ENCODE measurements at places on chromosomes 2 and 18. TPM values are rescaled to one million over a fixed set of nuclear protein-coding genes. Genes with fewer than 3 reads are reported as not detected.

Gene DHRS9
- total RNA-seq: not detected

Gene KCNS3
- total RNA-seq: 0.84 TPM

Gene TMX3
- 88.7 TPM for total RNA-seq

Gene CTAGE1
- total RNA-seq: not detected

Gene MYO5B
- 26.7 TPM for total RNA-seq

Gene UGT1A10
- not detected for total RNA-seq

Gene TEX261
- total RNA-seq: 52.3 TPM

Gene ALS2
- 20.7 TPM for total RNA-seq

Gene SLC5A7
- total RNA-seq: not detected

GRCh38 chr18:21242780-21243401 lies 859 bp downstream of the GREB1L start:
- H3K4me3 ChIP-seq: peak overlapping the region; percentile 78
- H3K27me3 ChIP-seq: no peaks in the 10 kb centered on the region
- DNase-seq: peak; percentile 20
- H3K36me3 ChIP-seq: no peaks in the 10 kb centered on the region
- H3K27ac ChIP-seq: peak overlapping the region; percentile 49
- H3K4me1 ChIP-seq: peaks cover 5% of the 10 kb centered on the region

GRCh38 chr18:62524440-62525200 lies 1.8 kb downstream of the ZCCHC2 start:
- H3K4me3 ChIP-seq: peak overlapping the region; percentile 76
- peaks cover 7% of the 10 kb centered on the region for H3K36me3 ChIP-seq
- DNase-seq: peak; percentile 63
- no peaks in the 10 kb centered on the region for H3K27me3 ChIP-seq
- H3K4me1 ChIP-seq: peaks cover 13% of the 10 kb centered on the region
- H3K27ac ChIP-seq: peak overlapping the region; percentile 46

DNA sequence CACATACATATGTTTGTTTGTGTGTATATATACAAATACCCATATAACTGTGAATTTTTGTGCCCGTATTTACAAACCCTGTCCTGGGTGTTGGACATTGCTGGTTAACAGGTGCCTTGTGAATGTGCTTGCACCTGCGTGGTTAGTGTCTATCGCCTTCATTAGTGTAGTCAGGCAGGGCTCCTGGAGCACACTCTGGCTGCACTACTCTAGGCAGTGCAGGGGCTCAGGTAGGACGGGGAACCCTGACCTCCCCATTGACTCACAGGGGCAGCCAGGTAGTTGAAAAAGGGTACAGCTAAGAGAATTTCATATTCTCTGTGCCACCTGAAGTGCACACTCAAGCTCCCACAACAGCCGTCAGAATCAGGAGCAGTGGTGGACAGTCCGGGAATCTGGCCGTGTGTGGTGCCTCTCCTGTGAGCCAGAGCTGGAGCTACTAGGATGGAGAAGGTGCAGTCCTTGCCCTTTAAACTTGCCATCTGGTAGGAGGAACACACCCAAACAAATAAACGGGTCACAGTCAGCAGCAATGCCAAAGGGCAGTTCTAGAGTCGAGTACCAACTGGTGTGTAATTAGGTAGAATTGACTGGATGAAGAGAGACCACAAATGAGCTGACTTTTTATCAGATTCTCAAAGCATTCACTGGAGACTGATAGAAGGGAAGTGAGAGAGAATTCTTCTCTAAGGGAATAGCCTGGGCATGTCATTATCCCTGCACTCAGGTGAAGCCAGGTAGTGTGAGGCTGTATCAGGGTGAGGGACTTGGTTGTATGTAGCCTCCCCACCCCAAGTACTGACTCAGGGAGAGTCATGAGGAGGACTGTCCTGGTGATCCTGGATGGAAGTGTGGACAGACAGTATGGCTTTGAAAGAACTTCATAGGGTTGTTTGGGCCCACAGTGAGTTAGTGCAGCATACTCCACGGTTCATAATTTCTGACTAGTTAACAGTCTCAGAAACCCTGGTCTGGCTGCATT lies 44.1 kb downstream of the FARP2 start:
- no peaks in the 10 kb centered on the region for H3K36me3 ChIP-seq
- no peak overlapping the region for H3K4me3 ChIP-seq
- no peak overlapping the region for H3K27ac ChIP-seq
- H3K4me1 ChIP-seq: peaks cover 11% of the 10 kb centered on the region

GRCh38 chr2:230335864-230336506 lies 9.0 kb downstream of the SP140L start:
- H3K4me1 ChIP-seq: no peaks in the 10 kb centered on the region
- DNase-seq: no peak
- no peaks in the 10 kb centered on the region for H3K27me3 ChIP-seq
- no peak overlapping the region for H3K4me3 ChIP-seq
- peaks cover 29% of the 10 kb centered on the region for H3K36me3 ChIP-seq

DNA sequence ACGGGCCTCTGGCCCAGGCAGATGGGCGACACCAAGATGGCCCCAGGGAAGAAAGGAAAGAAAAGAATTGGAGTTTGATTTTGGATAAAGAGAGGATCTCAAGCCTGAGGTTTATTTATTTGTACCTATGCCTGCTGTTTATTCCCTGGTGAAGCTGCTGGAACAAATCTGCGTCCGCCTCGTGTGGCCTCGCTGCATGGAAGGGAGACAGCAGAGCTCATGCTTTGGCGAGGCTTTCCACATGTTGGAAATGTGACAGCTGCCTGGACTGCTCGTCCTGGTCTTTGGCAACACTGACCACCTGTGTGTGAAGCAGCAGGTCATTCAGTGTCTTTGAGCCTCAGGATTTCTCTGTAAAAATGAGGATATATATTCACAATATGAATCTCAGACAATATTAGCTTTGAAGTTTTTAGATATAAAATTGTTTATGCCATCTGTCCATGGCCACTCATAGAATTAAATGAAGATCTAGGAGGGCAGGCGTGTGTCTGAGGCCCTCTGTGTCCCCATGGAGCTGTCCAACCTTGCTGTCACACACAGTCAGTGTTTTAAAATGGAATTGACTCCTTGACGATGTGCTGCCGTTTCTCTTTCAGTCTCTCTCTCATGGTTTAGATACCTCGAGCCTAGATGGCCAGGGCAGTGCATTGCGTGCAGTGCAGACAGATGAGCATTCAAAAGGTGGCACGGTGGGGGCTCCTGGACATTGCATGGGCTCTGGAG lies 94.3 kb downstream of the SOCS6 start:
- H3K4me3 ChIP-seq: peak overlapping the region; percentile 21
- H3K36me3 ChIP-seq: no peaks in the 10 kb centered on the region
- peak overlapping the region; percentile 4 for H3K27ac ChIP-seq
- DNase-seq: no peak
- H3K27me3 ChIP-seq: no peaks in the 10 kb centered on the region

DNA sequence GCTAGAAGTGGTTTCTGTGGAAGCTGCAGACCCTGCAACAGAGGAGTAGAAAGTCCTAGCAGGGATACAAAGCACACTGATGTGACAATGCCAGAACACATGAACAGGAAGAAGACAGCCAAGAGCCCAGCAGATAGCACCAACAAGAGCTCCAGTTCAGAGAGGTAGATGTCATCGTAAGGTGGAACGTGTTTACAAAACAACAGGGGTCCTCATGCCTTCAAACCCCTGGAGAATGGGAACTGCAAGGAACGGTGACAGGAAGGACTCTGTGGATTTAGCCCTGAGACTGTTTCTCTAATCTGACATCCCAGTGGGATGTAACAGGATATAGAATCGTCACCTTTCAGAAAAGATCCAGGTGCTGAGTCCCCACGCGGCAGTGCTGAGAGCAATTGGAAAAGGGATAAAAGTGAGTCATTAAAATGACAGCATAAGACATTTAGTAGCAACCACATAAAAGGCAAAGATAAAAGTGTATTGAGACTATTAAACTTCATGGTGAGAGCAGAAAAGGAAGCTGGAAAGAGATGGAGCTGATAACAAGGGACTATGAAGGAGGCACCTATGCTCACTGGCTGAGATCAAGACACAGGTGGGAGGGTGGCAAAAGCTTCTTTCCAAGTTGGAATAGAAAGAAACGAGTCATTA lies 195.2 kb downstream of the FBXO15 start:
- H3K4me1 ChIP-seq: no peaks in the 10 kb centered on the region
- no peaks in the 10 kb centered on the region for H3K36me3 ChIP-seq
- DNase-seq: no peak
- H3K27me3 ChIP-seq: peaks cover 26% of the 10 kb centered on the region
- H3K4me3 ChIP-seq: no peak overlapping the region

DNA sequence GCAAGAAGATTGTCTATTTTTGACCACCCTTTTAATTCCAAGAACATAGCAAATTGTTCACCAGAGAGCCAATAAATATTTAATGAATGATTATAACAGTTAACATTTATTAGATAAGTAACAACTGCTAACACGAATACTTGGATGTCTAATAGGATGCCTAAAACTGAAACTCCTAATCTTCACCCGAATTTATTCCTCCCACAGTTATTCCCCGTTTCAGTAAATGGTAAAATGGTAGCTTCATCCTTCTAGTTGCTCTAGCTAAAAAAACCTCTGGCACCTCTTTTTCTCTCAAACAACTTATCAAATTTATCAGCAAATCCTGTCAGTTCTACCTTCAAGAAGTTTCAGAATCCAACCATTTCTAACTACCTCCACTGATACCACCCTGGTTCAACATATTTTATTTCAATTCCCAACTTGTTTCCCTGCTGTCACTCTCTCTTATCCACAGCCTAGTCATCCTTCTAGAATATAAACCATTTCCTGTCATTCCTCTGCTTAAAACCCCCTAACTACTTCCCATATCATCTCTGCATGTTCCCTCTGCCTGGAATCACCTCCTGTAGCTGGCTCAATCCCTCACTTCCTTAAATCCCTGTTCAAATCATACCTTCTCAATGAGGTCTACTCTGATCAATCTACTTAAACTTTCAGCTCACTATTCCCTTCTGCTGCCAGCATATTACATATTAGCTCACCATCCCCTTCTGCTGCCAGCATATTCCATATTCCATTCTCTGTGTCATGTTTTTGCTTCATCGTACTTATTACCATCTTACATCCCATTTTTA lies 93.8 kb downstream of the ROCK2 start:
- no peak for DNase-seq
- peaks cover 32% of the 10 kb centered on the region for H3K36me3 ChIP-seq
- peaks cover 8% of the 10 kb centered on the region for H3K4me1 ChIP-seq
- no peak overlapping the region for H3K4me3 ChIP-seq

DNA sequence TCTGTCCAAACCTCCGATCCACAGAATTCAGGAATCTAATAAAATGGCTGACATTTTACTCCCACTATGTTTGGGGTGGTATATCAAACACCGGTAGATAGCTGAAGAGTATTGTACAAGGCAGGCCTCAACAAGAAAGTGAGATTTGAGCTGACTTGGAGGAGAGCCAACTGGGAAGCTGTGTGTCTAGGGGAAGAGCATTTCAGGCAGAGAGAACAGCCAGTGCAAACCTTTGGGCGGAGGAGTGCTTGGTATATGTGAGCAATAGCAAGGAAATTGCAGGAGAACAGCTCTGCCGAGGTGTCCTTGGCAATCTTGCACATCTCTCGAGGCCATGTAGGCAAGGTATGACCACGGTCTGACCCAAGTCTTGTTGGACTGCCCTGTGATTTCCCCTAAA lies 1.8 kb upstream of the MERTK start:
- H3K27me3 ChIP-seq: peaks cover 20% of the 10 kb centered on the region
- no peaks in the 10 kb centered on the region for H3K36me3 ChIP-seq
- H3K4me1 ChIP-seq: peaks cover 19% of the 10 kb centered on the region
- H3K27ac ChIP-seq: no peak overlapping the region
- H3K4me3 ChIP-seq: no peak overlapping the region
- DNase-seq: peak; percentile 71

GRCh38 chr2:159905926-159906714 lies 108.1 kb upstream of the CD302 start:
- H3K36me3 ChIP-seq: peaks cover 6% of the 10 kb centered on the region
- H3K27me3 ChIP-seq: no peaks in the 10 kb centered on the region
- DNase-seq: no peak
- peaks cover 4% of the 10 kb centered on the region for H3K4me1 ChIP-seq

- H3K36me3 ChIP-seq: no peaks in the 10 kb centered on the region
- DNase-seq: peak; percentile 18
- H3K4me1 ChIP-seq: peaks cover 5% of the 10 kb centered on the region
- H3K27me3 ChIP-seq: no peaks in the 10 kb centered on the region
These were observed 58.1 kb downstream of the ST3GAL5 start for GRCh38 chr2:85830645-85831044.

GRCh38 chr2:134640494-134640893 lies 78.3 kb downstream of the TMEM163 start:
- H3K27ac ChIP-seq: no peak overlapping the region
- no peaks in the 10 kb centered on the region for H3K36me3 ChIP-seq
- H3K27me3 ChIP-seq: peaks cover 22% of the 10 kb centered on the region
- H3K4me1 ChIP-seq: no peaks in the 10 kb centered on the region

DNA sequence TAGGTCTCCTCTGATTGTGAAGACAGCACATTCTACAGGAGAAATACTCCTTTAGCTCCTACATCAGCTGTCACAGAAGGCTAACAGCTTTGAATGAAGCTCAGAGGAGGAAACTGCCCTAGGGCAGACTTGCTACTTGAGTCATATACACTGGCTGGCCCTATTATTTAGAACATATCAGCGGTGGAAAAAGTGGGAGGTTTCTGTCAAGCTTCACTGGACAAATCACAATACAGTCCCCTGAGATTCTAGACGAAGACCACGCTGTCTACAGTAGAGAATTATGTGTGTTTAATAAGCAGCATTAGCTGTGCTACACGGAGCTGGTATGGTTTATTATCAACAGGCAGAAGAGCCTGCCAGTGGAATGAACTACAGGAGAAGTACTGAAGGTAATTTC lies 230.9 kb upstream of the FSIP2 start:
- H3K4me3 ChIP-seq: no peak overlapping the region
- H3K4me1 ChIP-seq: no peaks in the 10 kb centered on the region
- H3K27me3 ChIP-seq: no peaks in the 10 kb centered on the region

DNA sequence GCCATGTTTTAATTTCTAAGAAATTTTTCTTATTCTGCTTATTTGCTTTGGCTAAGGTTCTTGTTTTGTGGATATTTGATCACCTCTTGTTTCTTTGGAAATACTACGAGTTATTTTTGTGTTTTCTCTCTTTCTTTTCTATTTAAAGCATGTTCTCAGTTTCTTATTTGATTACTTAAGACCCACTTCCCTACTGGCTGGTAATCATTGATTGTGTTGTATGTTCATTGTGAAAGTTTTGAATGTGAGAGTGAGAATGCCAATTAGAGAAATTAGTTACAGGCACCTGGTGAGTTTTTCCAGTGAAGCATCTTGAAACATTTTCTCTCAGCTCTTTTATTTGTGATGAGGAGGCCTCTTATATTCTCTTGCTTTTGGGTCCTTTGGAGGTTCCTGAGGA lies 226.7 kb upstream of the MC4R start:
- H3K27me3 ChIP-seq: peaks cover 76% of the 10 kb centered on the region
- DNase-seq: no peak
- H3K36me3 ChIP-seq: no peaks in the 10 kb centered on the region
- H3K27ac ChIP-seq: no peak overlapping the region

GRCh38 chr2:36820942-36821605 lies 124.6 kb downstream of the VIT start:
- DNase-seq: no peak
- H3K27ac ChIP-seq: no peak overlapping the region
- H3K4me3 ChIP-seq: no peak overlapping the region
- H3K36me3 ChIP-seq: no peaks in the 10 kb centered on the region

Measured in MCF 10A (cell line).